ENCODE measurements at places on chromosomes 16 and 17.

DNA sequence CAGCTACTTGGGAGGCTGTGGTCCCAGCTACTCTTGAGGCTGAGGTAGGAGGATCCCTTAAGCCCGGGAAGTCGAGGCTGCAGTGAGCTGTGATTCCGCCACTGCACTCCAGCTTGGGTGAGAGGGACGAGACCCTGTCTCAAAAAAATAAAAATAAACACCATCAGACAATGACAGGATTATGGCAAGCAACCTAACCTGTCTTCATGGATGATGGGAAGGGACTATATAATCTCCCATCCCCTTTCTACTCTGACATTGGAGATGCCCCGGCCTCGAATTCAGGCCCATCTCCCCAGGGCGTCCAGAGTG is 893 bp downstream of the TRIM25 start:
- DNase-seq: no peak

- no peak for DNase-seq
These were observed 65.7 kb upstream of the MED13 start for GRCh38 chr17:62130739-62131138.

DNA sequence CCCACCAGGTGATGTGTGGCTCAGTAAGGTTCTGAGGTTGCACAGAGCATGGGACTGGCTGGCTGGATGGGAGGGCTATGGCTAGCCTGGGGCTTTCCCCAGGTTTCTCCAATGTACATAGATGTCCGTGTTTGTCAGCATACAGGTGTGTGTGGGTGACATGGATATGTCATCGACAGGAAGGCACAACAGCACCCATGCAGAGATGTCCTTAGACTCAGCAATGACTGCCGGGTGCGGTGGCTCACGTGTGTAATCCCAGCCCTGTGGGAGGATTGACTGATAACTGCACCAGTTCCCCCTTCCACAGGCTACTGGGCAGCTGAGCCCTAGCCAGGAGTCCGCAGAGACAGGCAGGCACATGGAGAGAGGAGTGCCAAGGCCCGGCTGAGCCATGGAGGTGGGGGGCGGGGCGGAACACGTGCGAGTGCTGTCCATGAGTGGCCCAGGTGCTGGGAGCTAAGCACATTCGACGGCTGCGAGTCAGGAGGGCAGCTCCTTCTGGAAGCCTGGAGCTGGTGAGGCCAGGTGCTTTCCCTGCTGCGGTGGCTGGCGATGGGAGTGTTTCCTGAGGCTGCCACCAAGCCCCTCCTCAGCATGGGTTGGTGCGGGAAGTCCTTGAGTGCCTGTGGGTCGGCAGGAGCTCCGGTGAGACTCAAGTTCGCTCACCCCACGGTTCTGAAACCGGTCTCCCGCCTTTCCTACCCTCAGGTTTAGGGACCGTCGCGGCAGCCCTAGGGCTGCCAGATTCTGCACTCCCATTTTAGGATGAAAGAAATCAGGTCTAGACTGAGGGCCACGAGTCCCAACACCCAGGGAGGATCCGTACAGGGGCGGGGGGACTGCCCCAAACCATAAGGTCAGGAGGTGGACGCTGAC is 858 bp upstream of the ASPSCR1 start:
- no peak for DNase-seq

- no peak for DNase-seq
These were observed 2.9 kb downstream of the ABCA3 start for GRCh38 chr16:2337431-2338296.

GRCh38 chr16:11655655-11656054 is 12.6 kb upstream of the SNN start:
- no peak for DNase-seq

DNA sequence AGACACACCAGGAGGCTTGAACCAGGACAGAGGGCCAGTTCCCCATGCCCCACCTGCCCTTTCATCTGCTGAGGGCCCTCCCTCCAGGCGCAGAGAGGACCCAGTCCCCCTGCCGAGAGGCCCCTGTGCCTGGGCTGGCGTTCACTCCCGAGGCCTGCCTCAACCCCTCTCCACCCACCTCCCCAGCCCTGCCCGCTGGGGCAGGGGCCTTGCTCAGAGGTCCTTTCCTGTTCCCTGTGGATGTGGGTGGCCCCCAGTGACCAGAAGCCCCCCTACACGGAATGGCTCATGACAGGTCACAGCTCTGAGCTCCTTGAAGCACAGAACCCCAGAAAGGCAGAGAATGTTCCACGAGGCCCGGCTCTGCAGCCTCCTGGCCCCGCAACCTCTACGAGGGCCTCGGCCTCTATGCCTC is 6.7 kb downstream of the TMC6 start:
- no peak for DNase-seq

DNA sequence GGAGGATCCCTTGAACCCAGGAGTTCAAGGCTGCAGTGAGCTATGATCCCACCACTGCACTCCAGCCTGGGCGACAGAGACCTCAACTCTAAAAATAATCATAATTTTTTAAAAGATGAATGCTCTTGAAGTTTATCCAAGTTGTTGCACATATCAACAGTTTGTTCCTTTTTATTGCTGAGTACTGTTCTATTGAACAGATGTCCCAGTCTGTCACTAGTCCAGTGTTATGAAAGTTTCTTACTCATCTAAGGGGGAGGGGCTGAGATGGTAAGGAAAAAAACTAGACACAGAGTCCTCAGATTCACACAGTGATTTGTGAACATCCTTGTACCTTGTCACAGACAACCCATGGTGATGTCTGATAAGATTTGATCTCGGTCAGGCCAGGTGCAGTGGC is 3.9 kb downstream of the ACAP1 start:
- no peak for DNase-seq

- no peak for DNase-seq
These were observed 5.9 kb upstream of the C16orf95 start for GRCh38 chr16:87322833-87323726.

DNA sequence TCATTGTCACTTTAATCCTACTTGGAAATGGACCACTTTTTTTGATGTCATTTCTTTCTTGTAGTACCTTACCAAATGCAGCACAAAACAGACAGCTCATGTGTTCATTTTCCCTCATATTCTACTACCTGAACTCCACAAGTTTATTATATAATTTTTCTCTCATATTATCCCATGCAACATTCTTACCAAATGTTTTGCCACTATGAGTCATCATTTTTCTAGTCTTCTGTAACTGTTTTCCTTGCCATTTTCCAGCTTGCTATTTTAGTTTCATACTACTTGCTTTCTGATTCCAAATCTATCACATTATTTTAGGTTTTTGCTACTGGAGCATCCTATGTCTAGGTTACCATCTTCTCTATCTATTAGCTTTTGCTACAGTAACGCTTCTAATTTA is 332.7 kb downstream of the ZFHX3 start:
- DNase-seq: no peak

DNA sequence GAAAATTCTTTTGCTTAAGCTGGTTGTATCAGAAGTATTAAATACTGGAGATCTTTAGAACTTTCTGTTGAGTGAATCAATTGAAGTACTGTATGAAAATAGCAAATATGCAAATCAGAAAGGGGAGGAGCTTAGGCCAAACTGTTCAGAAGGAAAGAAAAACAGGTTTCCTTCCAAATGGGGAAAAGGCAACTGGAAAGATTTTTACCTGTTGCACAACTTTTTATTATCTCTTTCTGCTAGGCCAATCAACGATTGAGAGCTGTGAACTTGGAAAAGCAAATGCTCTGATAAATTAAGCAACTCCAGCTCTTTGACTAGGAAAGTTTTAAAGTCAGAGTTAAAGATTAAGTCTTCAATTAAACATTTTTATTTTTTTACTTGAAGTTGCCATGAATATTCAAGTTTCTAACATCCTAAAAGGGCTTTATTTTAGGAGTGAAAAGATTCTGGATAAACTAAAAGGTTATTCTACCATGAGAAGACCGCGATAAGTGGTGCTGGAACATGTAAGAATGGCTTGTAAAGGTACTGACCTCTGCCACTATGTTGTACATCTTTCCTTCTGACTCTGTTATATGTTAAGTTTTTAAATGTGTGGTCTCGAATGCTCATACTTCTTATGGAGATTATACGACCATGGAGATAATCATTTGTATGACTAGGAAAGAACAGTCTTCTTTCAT is 16.5 kb downstream of the DCUN1D3 start:
- no peak for DNase-seq

- DNase-seq: no peak
These were observed 61.2 kb downstream of the MEAK7 start for GRCh38 chr16:84443166-84443802.

DNA sequence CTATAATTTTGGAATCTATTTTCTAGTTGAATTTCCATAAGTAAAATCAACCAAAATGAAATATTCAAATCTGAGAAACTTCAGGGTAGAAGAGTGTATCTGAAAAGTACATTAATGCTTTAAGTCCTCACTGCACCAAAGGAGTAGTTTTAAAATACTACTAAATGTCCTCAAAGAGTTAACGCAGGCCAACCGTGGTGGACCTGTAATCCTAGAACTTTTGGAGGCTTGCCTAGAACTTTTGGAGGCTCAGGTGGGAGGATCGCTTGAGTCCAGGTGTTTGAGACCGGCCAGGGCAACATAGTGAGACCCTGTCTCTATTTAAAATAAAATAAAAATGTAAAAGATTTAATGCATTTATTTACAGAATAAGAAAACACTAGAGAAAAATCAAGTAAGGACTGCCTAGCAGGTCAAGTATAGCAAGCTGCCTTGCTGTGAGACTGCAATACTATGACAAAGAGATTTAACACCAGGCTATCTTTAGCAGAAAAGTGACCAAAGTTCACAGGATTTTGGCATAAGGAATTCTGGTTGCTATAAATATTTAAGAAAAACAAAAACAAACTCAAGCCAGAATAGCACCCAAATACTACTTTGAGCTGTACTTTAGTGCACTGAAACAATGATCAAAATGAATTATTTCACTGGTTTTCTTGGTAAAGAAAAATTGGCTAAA is 41.0 kb downstream of the CHCT1 start:
- no peak for DNase-seq

DNA sequence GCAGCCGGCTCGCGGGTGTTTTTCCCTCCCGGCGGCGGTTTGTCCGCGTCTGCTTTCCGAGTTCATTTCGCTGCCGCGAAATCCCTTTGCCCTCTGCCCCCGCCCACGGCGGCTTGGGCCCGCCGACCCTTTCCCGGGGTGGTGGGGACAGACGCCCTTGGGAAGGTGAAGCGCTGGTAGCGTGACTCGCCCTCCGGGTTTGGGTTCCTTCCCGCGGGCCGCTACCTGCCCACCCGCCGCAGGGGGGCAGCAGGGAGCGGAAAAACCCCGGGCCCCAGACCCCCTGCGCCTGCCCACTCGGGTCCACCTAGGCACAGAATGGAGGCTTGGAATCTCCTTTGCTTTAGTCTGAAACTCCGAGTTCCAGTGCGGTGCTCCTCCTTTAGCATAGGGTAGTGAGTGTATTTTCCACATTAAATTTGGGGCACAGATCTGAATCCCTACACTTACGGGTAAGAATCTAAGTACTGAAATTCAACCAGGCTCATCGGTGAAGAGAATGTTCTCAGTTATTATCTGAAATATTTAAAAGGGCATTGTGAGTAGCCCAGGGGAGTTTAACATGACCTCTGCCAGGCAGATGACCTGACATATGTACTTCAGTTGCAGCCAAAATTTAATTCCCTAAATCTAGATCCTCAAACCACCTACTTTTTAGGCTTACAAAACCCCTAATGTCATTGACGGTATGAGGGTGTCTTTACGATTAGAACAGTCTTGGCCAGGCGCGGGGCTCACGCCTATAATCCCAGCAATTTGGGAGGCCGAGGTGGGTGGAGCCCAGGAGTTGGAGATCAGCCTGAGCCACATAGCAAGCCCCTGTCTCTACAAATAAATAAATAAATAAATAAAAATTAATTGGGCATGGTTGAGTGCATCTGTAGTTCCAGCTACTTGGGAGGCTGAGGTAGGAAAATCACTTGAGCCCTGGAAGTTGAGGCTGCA is 1.0 kb downstream of the NME2 start:
- DNase-seq: peak; percentile 57

- DNase-seq: peak; percentile 18
These were observed 54.8 kb upstream of the MAP3K14 start for GRCh38 chr17:45371414-45372324.

- no peak for DNase-seq
These were observed 30.4 kb downstream of the TEX2 start for GRCh38 chr17:64232466-64233262.

GRCh38 chr17:17681744-17682292 is 560 bp downstream of the RAI1 start:
- peak; percentile 41 for DNase-seq

GRCh38 chr16:23365602-23366240 is 63.6 kb downstream of the SCNN1B start:
- no peak for DNase-seq

GRCh38 chr16:27795992-27796614 is 246.2 kb downstream of the KATNIP start:
- peak; percentile 11 for DNase-seq

DNA sequence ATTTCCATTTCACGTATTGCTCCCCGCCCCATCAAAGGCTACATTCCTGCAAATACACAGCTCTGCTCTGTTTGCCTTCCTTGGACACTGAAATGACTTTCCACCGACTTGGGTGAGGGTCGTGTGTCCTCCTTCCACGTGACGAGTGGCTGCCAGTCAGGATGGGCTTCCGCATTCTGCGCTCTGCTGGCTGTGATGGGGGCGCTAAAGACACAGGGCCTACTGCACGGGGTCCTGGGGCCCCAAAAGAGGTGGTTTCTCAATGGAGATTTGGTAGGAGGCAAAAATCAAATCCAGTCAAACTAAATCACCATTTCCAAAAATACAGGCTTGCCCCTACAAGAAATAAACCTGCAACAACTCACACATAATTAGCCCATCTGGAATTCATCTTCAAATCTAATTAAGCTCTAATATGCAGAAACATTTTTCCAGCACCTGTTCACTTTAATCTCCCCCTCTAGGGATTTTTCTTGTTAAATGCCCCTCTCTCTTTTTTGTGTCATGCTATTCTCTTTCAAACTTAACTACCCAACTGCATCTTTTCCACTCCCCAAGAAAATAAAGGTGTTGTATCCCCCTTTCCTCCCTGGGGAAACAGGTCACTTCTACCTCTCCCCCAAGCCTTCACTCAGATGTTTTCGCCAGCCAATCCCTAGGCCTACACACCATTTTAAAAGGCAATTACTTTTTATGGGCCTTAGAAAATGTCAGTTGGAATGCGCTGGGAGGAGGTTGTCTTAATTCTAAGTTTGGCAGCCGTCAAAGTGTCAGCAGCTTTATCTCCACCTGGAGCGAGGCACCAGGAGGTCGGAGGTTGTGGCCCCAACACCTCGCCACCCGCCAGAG is 21.9 kb upstream of the FAAP100 start:
- no peak for DNase-seq

DNA sequence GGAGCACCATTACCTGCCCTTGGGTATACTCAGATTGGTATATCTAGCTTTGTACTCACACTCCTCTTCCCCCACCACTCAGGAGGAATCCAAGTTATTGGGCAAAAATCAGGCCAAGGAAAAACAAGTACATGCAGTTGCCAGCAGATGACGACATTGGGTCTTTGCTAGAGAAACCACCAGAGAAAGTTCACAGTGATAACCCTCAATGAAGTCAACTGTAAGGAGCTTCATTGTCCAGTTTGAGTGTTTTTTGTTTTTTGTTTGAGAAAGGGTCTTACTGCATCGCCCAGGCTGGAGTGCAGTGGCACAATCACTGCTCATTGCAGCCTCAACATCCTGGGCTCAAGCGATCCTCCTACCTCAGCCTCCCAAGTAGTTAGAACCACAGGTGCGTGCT is 34.6 kb upstream of the TOX3 start:
- DNase-seq: no peak
